ENCODE measurements at places on chromosomes 1 and 21.

GRCh38 chr1:77394166-77394565, 112.3 kb downstream of the AK5 start:
- no peak for DNase-seq

- DNase-seq = no peak
Measured at GRCh38 chr1:27886353-27886679, 14.0 kb downstream of the THEMIS2 start.

GRCh38 chr1:245172026-245172425, 17.2 kb downstream of the KIF26B start:
- no peak for DNase-seq

GRCh38 chr21:42580793-42581321, 67.2 kb downstream of the SLC37A1 start:
- DNase-seq = no peak

GRCh38 chr1:1528301-1529267, 11.8 kb downstream of the TMEM240 start:
- DNase-seq = no peak

- DNase-seq = no peak
Measured at GRCh38 chr1:223135176-223135942, 7.7 kb downstream of the TLR5 start.

DNA sequence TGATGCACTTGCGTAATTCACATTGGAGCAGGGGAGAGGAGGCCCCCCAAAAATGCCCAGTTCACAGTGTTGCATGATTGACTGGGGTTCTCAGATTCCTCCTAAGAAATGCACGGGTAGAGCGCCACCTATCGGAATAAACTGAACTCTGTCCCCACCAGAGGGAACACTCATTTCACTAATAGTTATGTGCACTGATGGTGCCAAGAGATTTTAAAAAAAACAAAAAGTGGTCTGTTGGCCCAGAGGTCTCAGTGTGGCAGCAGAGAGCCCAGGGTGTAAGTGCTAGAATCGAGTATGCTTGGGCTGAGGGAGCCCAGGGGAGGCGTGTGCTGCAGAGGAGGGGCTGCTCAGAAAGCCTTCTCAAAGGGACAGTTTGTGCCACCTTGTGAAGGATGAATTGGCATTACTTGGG, 6.9 kb downstream of the PINK1 start:
- peak; percentile 73 for DNase-seq

GRCh38 chr1:41670217-41670957, 185.9 kb upstream of the EDN2 start:
- DNase-seq = no peak

GRCh38 chr1:229396585-229397206, 37.2 kb downstream of the ACTA1 start:
- DNase-seq = no peak

GRCh38 chr1:44418022-44418673, 13.1 kb downstream of the RNF220 start:
- no peak for DNase-seq

GRCh38 chr1:82225421-82226185, 424.9 kb downstream of the ADGRL2 start:
- no peak for DNase-seq

DNA sequence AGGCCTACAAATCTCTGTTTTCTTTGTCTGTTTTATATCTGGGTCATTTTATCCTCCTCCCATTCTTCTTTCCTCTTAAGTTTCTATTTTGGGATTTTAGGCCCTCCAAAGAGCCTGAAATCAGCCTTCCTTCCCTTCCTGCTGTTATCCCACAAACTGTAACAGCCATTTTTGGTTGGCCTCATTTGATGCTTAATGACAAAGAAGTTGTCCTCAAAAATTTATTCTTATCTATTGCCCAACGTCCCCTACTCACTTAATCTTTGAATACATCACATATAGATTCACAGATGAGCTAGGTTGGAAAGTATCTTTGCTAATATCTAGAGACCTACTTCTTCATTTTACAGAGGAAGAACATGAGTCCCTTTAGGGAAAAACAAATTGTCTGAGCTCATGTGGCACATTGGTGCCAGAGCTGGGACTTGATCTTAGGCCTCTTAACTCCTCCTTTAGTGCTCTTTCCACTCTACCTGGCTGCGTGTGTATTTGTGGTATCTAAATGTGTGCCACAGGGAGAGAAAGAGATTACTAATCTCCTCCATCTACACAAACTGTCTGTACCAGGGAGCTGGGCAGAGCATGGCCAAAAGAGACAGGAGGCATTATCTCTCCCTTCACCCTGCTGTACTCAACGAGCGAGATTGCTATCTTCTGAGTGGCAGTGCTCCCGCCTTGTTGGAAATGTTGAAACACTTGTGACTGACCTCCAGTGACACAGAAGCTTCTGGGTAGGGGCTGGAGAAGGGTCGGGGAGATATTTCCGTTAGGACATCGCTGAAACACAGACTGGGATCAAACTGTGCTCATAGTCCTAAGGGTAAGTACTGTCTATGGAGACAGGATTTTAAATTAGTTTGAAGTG, 30.1 kb downstream of the RHEX start:
- no peak for DNase-seq

- no peak for DNase-seq
Measured at GRCh38 chr1:170073893-170074249, 624 bp downstream of the KIFAP3 start.

DNA sequence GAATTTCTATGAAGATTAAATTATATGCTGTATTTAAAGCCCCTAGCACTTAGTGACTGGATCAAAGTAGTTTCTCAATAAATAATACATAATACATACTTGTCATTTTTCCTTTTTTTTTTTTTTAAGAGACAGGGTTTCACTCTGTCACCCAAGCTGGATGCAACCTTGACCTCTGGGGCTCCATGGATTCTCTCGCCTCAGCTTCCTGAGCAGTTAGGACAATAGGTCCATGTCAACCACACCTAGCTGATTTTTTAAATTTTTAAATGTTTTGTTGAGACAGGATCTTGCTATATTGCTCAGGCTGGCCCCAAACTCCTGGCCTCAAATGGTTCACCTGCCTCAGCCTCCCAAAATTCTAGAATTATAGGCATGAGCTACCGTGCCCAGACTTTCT, 5.9 kb downstream of the ACADM start:
- no peak for DNase-seq

GRCh38 chr1:7379441-7379971, 391.6 kb upstream of the VAMP3 start:
- no peak for DNase-seq

Data from CD4-positive, alpha-beta T cell treated with Interferon alpha-2 for 1 hour (primary cell).